Liver (tissue), 10 donors: ENCODE measurements at places on chromosomes 16 and 17.
A peak's percentile ranks its signal among the peaks of the same experiment; 100 is the strongest.

- H3K4me3 ChIP-seq = no peak overlapping the region
- no peaks in the 10 kb centered on the region for H3K36me3 ChIP-seq
- no peaks in the 10 kb centered on the region for H3K27me3 ChIP-seq
- DNase-seq = no peak
Measured at GRCh38 chr17:3695129-3695722, 729 bp downstream of the P2RX5 start.

DNA sequence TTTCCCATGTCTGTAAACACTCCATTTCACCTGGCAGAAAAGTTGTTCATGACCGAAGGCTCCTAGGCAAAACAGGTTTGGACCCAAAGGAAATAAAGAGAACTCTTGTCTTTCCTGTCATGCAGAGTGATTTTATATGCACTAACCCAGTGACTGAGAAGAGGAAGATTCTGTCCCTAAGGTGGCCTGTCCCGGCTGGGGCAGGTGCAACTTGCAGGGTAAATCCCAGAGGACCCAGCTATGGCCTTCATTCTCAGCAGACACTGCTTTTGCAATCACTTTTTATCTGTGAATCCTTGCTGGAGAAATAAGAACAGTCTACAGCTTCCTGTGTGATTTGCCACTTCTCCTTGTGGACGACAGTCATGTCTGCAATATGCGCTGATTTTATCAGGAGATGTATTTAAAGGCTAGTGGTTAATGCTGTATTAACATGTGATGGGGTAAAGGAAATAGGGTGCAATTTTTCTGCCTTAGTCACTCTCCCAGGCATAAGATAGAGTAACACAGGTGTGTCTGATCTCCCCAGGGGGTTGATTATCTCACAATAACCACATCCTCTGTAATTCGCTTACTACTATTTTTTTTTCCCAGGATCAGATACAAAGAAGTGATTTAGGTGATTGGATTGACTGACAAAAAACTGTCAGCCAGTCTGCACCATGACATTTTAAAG lies 696.8 kb upstream of the SOX9 start:
- no peak for DNase-seq
- H3K27ac ChIP-seq = no peak overlapping the region
- H3K36me3 ChIP-seq = no peaks in the 10 kb centered on the region
- H3K4me3 ChIP-seq = no peak overlapping the region
- H3K27me3 ChIP-seq = no peaks in the 10 kb centered on the region
- no peaks in the 10 kb centered on the region for H3K4me1 ChIP-seq

DNA sequence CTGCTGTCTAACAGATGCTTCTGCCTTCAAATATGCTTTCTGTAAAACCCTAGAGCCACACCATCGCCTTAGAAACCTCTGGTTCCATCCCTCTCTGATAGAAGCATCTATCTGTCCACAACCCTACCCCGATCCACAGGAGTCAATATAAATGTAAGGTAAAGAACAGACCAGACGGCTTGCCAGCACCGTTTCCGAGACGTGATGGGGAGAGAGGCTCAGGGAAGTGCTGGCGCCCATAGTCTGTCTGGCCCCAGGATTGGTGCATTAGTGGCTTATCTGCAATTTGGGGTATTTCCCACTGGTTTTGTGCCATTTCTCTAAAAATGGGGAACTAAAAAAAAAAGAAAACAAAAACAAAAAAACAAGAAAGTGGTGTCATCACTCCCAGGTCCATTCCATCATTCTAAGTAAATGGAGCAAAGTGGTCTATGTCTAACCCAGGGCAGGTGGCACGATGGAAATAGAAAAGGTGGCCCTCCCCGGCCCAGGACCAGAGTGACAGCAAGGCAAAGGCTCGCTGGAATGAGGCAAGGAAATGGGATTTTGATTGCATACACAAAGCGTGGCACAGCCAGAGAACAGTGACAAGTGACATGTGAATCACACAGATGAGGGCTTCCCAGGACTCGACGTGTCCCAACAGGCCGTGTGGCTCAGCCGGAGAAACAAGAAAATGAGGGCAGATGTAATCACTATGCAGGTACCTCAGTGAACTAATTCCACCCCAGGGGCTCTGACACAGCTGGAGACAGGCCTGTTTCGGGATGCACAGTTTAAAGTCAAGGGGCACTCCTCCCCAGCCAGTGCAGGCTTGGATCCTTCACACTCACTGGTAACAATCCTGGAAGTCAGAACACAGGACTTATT lies 125.6 kb downstream of the GAS7 start:
- no peaks in the 10 kb centered on the region for H3K27me3 ChIP-seq
- no peak overlapping the region for H3K4me3 ChIP-seq
- no peak overlapping the region for H3K27ac ChIP-seq
- no peak for DNase-seq
- no peaks in the 10 kb centered on the region for H3K36me3 ChIP-seq
- H3K4me1 ChIP-seq = no peaks in the 10 kb centered on the region

DNA sequence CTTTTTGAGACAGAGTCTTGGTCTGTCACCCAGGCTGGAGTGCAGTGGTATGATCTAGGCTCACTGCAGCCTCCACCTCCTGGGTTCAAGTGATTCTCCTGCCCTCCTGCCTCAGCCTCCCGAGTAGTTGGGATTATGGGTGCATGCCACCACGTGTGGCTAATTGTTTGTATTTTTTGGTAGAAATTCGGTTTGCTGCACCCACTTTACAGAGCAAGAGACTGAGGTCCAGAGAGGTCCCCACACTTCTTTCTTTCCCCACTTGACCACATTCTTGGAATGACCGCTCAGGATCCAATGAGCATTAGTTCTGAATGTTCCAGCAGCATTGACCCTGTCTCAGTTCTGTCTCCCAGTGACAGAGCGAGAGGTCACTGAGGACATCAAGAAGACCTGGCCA lies 5.3 kb upstream of the SLC16A3 start:
- DNase-seq = no peak
- H3K36me3 ChIP-seq = no peaks in the 10 kb centered on the region
- no peaks in the 10 kb centered on the region for H3K27me3 ChIP-seq
- H3K27ac ChIP-seq = no peak overlapping the region
- no peak overlapping the region for H3K4me3 ChIP-seq
- peaks cover 5% of the 10 kb centered on the region for H3K4me1 ChIP-seq

- peaks cover 9% of the 10 kb centered on the region for H3K4me1 ChIP-seq
- no peak overlapping the region for H3K27ac ChIP-seq
- no peaks in the 10 kb centered on the region for H3K36me3 ChIP-seq
Measured at GRCh38 chr16:19375561-19376158, 42.0 kb upstream of the TMC5 start.

GRCh38 chr16:66298006-66298405 lies 68.5 kb upstream of the CDH5 start:
- H3K4me1 ChIP-seq = no peaks in the 10 kb centered on the region
- no peaks in the 10 kb centered on the region for H3K27me3 ChIP-seq
- no peak for DNase-seq

- no peak overlapping the region for H3K4me3 ChIP-seq
- H3K27ac ChIP-seq = no peak overlapping the region
- H3K36me3 ChIP-seq = no peaks in the 10 kb centered on the region
Measured at GRCh38 chr16:75550211-75550662, 5.8 kb downstream of the TMEM231 start.

GRCh38 chr16:85573045-85573695 lies 40.0 kb upstream of the GSE1 start:
- H3K27ac ChIP-seq = no peak overlapping the region
- DNase-seq = no peak
- peaks cover 84% of the 10 kb centered on the region for H3K4me1 ChIP-seq
- no peaks in the 10 kb centered on the region for H3K36me3 ChIP-seq

DNA sequence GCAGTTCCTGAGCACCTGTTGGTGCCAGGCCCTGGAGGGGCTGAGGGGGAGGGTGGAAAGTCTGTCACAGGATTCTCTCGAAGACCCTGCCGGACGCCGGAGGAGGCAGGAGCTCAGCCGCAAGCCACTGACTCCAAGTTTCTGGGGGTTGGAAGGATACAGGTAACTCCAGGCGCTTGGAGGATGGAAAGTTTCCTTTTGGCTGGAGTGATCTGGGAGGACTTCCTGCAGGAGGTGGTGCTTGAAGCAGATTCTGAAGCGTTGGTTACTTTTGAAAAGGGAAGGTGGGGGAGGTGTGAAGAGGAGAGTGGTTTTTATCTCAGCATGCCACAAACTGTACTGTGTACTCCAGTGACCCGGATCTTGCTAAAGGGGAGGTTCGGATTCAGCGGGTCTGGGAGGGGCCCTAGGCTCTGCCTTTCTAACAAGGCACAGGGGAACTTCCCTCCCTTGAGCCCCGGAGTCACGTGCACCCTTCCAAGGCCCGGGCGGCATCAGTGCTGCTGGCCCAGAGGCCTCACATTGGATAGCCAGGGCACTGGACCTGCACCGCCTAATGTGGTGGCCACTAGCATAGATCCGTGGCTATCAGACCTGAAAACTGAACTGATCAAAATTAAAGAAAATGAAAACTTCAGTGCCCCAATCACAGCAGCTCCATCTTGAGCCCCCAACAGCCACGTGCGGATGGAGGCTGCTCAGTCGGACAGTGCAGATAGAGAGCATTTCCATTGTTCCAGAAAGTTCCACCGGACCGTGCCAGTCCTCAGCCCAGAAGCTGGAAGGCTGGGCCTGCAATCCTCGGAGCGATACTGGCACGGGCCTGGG lies 42.2 kb upstream of the GSE1 start:
- no peak overlapping the region for H3K4me3 ChIP-seq
- peak overlapping the region; percentile 6 for H3K27ac ChIP-seq
- H3K36me3 ChIP-seq = no peaks in the 10 kb centered on the region
- no peaks in the 10 kb centered on the region for H3K27me3 ChIP-seq
- DNase-seq = peak; percentile 67
- peaks cover 47% of the 10 kb centered on the region for H3K4me1 ChIP-seq

DNA sequence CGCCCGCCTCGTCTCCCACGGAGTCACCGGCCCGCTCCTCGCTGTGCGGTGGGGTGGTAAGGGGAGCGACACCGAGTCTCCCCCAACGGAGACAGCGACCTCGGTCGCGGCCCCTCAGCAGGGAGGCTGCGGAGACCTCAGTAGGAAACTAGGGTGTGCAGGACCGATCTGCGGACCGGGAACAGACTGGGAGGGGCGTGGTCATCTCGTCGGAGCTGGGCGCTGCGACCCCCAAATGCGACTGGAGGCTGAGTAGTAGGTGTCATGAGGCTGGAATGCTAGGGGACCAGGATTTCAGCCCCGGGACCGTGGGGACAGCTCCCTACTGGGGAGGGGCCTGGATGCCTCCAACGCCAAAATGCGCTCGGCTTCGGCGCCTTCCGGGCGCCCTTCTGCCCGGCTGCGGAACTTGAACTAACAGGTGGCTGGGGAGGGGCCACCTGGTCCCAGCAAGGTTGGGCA lies 1.3 kb downstream of the CACNG4 start:
- peak overlapping the region; percentile 41 for H3K4me3 ChIP-seq
- peaks cover 12% of the 10 kb centered on the region for H3K4me1 ChIP-seq
- H3K27ac ChIP-seq = no peak overlapping the region
- no peaks in the 10 kb centered on the region for H3K27me3 ChIP-seq
- no peak for DNase-seq
- no peaks in the 10 kb centered on the region for H3K36me3 ChIP-seq

- DNase-seq = no peak
- no peaks in the 10 kb centered on the region for H3K27me3 ChIP-seq
- no peak overlapping the region for H3K4me3 ChIP-seq
Measured at GRCh38 chr17:6160911-6161855, 91.0 kb downstream of the WSCD1 start.

DNA sequence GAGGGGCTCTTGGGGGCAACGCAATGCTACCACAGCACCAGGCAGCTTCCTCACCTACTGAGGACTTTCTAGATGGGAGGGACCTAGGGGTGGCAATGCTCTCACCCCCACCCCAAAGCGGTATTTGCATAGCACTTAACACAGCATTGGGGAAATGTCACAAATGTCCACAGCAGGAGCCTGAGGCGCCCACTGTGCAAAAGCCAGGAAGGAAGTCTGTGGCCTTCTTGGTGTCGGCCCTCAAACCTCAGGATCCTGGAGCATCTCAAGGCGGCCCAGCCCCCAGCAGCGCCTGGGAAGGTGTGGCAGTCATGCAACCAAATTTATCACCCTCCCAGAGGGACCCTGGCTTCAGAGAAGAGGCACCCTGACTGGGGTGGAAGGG lies 45.3 kb downstream of the WNT3 start:
- no peak overlapping the region for H3K4me3 ChIP-seq
- no peaks in the 10 kb centered on the region for H3K27me3 ChIP-seq
- H3K27ac ChIP-seq = no peak overlapping the region
- no peaks in the 10 kb centered on the region for H3K36me3 ChIP-seq

DNA sequence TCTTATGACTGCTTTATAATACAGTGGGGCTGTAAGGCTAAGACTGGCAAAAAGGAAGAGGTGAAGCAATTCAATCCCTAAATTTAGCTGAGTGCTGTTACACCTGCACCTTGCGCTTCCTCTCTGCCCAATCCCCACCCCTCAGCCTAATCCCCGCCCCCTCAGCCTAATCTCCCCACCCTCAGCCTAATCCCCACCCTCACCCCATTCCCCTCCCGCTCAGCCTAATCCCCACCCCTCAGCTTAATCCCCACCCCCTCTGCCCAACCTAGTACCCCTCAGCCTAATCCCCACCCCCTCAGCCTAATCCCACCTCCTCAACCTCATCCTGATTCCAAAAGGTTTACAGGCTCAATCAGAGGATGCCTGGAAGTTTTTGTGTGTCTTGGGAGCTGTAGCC lies 155.5 kb downstream of the PMP22 start:
- no peak overlapping the region for H3K27ac ChIP-seq
- no peak overlapping the region for H3K4me3 ChIP-seq
- no peak for DNase-seq
- no peaks in the 10 kb centered on the region for H3K27me3 ChIP-seq

GRCh38 chr16:85923153-85924021 lies 24.4 kb downstream of the IRF8 start:
- H3K4me1 ChIP-seq = peaks cover 3% of the 10 kb centered on the region
- H3K27me3 ChIP-seq = no peaks in the 10 kb centered on the region
- H3K4me3 ChIP-seq = no peak overlapping the region
- DNase-seq = no peak
- H3K36me3 ChIP-seq = peaks cover 6% of the 10 kb centered on the region

GRCh38 chr16:85136213-85136701 lies 24.0 kb upstream of the CIBAR2 start:
- no peaks in the 10 kb centered on the region for H3K27me3 ChIP-seq
- no peak for DNase-seq
- H3K4me3 ChIP-seq = no peak overlapping the region

- peaks cover 13% of the 10 kb centered on the region for H3K27me3 ChIP-seq
- peaks cover 7% of the 10 kb centered on the region for H3K4me1 ChIP-seq
- H3K36me3 ChIP-seq = no peaks in the 10 kb centered on the region
- H3K4me3 ChIP-seq = no peak overlapping the region
- DNase-seq = no peak
- H3K27ac ChIP-seq = no peak overlapping the region
Measured at GRCh38 chr17:49015924-49016774, 19.0 kb downstream of the IGF2BP1 start.

- H3K4me1 ChIP-seq = peaks cover 4% of the 10 kb centered on the region
- no peak overlapping the region for H3K4me3 ChIP-seq
- peak; percentile 34 for DNase-seq
Measured at GRCh38 chr17:71084219-71084618, 914.9 kb downstream of the KCNJ2 start.

DNA sequence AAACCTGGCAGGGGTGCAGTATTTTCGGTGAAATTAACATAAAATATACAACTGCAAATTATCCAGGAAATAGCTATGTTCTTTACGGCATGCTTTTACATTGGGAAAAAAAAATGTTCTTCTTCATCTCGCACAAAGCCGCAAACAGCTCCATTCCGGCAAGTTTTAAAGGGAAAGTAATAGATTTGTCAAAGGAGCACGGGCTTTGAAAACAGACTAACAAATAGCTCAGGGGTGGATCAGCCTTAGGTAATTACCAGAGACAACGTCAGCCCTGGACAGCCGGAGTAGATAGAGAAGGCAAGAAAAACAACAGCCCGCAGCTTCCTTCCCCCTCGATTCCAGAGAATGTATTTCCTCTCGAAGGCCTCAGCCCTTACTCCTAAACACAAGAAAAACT lies 222.5 kb downstream of the C16orf78 start:
- no peak overlapping the region for H3K27ac ChIP-seq
- no peaks in the 10 kb centered on the region for H3K36me3 ChIP-seq
- no peak for DNase-seq
- H3K4me3 ChIP-seq = no peak overlapping the region
- no peaks in the 10 kb centered on the region for H3K4me1 ChIP-seq
